ENCODE measurements at places on chromosomes 11 and 22.
A peak's percentile ranks its signal among the peaks of the same experiment; 100 is the strongest.

- DNase-seq, result no peak
Observed at GRCh38 chr11:9509041-9509440, 48.2 kb downstream of the ZNF143 start.

- no peak for DNase-seq
Observed at GRCh38 chr11:72693271-72693968, 19.2 kb upstream of the PDE2A start.

DNA sequence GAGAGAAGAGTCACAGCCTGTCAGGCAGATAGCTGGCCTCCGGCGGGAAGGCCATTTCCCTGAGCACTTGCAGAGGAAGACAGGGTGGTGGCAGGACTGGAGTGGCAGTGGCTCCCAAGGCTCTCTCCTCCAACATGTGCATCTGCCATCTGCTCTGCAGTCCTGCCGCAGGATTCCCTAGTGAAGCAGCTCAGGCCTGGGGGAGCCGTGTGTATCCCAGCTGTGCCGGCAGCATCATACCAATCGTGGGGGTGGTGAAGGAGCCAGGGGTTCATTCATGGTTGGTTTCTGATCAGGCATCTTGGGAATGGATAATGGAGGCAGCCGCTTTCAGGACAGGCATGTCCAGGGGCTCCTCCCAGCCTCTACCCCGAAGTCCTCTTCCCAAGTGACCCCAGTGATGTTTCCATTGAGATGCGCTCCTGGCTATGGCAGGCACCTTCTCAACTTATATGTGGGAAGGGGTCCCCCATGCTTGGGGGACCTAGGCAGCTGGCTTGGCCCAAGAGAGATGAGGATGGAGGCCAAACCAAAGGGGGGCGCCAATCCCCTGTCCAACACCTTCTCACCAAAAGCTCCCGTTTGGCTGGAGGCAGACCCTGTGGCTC lies 6.1 kb downstream of the TAGLN start:
- no peak for DNase-seq

GRCh38 chr11:88100151-88100550 lies 75.1 kb downstream of the RAB38 start:
- DNase-seq, result no peak

- DNase-seq, result no peak
Observed at GRCh38 chr22:29128891-29129807, 56.3 kb downstream of the KREMEN1 start.

DNA sequence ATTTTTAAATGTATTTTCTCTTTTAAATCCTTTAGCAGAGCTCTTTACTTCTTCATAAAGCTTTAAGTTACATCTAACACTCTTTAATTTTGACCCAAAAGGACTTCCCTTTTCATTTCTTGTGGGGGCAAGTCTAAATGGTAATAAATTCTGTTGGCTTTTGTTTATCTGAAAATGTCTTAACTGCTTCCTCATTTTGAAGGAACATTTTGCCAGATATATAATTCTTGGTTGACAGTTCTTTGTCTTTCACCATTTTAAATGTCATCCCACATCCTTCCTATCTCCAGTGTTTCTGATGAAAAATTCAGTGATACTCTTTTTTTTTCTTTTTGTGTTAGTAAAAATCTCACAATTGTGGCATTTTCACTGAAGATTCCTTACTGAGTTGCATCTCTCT lies 44.7 kb upstream of the ZBTB44 start:
- no peak for DNase-seq

DNA sequence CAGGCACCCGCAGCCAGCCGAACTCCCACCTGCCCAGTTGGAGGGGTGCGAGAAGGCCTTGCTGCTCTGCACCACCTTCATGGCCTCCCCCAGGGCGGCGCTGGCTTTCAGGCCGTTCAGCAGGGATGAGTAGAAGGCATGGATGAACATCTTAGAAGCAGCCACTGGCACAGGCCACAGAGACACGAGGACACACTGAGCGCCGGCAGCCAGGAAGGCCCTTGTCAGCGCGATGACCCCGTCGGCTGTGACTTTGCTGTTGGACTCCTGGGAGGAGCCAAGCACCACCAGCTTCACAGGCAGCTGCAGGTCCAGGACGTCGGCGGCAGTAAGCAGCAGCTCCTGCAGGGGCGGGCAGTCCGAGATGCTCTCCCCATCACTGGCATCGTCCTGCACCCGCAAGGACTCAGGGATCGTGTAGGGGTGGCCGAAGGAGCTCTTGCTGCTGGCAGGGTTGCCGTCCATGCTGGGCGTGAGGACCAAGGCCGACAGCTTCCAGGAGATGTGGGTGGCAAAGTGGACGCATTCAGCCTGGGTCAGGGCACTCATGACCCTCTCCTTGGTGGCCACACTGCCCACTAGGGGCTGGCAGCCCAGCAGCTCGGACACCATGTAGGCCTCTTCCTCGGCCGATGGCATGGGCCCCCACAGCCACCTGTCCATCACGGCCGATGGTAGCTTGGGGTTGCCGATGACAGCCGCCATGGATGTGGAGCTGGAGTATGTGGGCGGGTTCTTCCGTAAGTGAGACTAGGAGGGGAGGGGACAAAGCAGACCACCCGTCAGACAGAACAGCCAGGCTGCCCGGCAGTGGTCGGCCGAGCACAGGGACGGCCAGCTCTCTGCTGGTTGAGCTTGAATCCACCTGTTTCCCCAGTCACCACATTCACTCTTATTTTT lies 79.7 kb upstream of the PITPNB start:
- no peak for DNase-seq

- DNase-seq, result no peak
Observed at GRCh38 chr22:26953012-26953883, 295.9 kb downstream of the MIAT start.

GRCh38 chr11:124886978-124887666 lies 10.5 kb downstream of the ROBO4 start:
- no peak for DNase-seq

DNA sequence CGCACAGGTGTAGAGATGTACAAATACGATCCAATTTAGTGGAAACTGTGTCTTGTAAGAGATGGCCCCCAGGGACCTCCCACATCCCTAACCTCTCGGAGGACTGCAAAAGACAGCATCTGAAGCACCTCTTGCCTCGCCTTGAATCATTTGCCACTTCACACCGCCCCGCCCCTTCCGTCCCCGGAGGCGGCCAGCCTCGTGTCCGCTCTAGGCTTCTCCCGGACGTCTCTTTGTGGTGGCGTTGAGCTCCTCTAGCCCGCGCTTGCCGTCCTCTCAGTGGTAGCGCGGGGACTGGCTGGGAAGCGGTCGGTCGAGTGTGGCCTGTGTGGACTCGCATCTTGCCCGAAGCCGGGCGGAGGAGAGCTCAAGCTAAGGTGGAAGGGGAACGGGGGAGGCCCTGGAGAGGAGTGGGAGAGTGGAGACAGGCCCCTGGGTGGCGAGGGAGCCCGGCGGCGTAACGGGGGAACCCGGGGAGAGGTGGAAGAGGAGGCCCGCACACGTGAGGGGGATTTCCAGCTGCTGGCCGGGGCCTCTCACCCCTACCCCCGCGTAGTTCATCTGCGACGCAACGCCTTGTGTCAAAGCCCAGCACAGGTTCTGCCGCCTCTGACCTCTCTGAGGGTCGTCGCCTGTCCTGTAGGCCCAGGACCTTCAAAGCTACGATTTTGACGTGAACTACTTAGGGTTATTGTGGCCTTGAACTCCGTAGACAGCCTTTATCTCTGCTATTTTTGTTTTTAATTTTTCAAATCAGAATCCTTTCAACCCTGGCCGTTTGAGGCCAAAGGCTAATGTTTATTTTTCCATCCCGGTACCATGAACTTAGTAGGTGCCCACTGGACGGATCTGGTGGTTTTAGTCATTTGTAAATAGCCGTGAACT lies at the start of gene ARL14EP:
Gene ARL14EP (plus strand): TSS at position 279 of the 885 bp plus-strand sequence. CDS start 7,845 bp downstream, outside the sequence.
- DNase-seq, result peak; percentile 98

DNA sequence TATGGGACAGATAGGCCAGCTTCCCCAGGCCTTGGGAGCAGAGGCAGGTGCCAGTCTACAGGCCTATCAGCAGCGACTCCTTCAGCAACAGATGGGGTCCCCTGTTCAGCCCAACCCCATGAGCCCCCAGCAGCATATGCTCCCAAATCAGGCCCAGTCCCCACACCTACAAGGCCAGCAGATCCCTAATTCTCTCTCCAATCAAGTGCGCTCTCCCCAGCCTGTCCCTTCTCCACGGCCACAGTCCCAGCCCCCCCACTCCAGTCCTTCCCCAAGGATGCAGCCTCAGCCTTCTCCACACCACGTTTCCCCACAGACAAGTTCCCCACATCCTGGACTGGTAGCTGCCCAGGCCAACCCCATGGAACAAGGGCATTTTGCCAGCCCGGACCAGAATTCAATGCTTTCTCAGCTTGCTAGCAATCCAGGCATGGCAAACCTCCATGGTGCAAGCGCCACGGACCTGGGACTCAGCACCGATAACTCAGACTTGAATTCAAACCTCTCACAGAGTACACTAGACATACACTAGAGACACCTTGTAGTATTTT lies 26.6 kb upstream of the L3MBTL2 start:
- DNase-seq, result no peak

DNA sequence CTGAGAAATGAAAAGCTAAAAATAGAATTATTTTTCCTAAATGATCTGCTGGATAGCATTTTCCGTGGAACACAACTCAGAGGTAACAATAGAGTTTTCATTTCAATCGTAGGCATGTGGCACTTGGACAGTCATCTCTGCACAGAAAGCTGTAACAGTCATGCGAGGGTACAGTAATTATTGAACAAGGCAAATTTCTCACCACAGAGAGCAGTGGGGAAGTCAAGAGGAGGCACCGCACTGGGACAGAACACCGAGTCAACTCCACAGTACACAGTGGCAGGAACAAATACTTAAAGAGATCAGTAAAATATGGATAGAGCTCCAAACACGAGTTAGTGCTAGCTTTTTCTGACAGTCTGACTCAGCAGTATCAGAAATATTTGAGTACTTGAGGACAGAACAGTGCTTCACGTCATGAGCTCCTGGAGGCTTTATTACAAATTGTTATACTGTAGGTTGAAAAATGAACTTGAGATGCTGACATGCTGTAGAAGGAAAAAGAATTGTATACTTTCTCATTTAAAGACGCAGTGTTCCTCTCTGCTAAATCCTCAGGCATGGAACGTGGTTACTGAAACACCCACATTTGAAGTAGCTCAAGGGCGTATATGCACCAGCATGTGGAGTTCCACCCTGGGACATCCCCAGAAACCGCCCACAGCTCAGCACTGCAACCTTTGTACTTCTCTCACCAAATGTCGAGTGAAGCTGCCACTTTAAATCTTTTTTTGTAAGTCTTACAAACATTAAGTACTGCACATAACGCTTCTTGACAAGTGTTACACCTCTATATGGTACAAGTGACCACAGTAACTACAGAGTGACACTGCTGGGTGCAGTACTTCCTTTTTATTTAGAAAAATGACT lies 27.4 kb upstream of the YPEL1 start:
- no peak for DNase-seq

GRCh38 chr22:34198976-34199375 lies 278.7 kb upstream of the LARGE1 start:
- no peak for DNase-seq
